ENCODE measurements at places on chromosomes 6 and 20.

- no peak for DNase-seq
These were observed 220.7 kb downstream of the UST start for GRCh38 chr6:148967541-148967956.

GRCh38 chr20:58408603-58409246 is 19.7 kb downstream of the VAPB start:
- DNase-seq: peak; percentile 84

DNA sequence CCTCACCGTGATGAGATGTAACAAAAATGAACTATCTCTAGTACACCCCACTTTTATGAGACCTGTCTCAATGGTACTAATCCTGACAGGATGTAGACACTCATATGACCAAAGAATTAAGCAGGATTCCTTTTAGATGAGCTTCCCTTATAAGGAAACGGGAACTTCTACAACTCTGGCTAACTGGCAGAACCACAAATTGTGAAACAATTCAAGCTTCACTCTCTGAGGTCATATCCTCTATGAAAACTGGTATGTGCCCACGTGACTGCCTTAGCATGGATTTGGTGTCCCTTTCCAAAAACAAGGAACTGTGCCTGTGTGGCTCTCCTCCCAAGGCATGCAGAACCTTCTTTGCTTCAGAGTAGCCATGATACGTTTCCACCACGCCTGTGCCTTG is 14.1 kb upstream of the CPNE5 start:
- no peak for DNase-seq

DNA sequence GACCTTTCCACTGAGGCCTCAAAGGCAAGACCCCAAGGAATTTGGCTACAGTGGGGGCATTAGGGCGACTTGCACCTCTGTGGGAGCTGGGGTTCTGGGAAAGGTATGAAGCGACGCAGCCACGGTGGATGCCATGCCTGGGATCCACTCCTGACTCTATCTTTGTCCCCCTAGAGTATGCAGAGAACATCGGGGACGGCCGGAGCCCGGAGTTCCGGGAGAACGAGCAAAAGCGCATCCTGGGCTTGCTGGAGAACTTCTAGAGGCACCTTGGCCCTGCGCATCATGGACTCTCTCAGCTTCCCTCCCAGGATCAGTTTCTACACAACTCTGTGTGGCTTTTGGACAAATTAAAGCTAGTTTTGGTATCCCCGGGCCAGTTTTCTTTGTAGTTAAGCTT is 31.2 kb upstream of the VSTM2L start:
- no peak for DNase-seq
